ENCODE measurements at places on chromosomes 3 and 15.

DNA sequence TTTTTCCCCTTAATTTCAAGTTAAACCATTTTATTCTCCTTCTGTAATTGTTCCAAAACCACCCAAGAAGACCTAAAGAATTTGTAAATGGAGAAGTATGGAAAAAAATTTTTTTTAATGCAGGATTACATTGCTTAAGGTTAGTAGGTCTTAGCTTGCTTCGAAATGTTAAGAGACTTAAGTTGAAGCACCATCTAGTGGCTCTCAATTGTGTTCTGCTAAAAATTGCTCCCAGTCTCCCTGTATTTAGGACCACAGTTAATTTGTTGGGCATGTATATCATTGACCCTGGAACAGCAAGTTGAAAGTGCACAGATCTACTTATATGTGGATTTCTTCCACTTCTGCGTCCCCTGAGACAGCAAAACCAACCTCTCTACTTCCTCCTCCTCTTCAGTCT, 32.4 kb downstream of the CD200R1L start:
- no peak for DNase-seq

DNA sequence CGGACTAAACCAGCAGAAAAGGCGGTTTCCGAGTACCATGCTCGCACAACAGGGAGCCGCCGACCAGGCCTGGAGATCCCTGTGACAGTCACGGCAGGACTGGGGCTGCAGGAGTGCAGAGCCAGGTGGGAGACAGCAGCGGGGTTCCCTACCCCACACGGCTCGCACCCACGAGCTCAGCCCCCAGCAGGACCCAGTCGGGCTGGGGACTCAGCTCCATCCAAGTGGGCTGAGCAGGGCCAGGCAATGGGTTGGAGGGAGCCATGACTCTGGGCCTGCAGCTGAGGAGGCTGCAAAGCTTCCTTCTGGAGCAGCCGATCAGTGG, 15.8 kb downstream of the XXYLT1 start:
- no peak for DNase-seq

DNA sequence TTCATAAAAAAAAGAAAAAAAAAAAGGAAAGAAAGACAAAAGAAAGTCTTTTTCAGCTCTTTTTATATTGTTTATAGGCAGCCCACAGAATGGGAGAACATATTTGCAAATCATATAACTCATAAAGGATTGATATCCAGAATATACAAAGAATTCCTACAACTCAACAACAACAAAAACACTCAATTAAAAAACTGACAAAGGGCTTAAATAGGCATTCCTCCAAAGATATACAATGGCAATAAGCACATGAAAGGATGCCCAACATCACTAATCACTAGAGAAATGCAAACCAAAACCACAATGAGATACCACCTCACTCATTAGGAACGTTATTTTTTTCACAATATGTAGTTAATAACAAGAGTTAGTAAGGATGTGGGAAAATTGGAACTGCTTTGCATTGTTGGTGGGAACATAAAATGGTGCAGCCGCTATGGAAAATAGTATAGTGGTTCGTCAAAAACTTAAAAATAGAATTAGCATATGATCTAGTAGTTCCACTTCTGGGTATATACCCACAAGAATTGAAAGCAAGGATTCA, 54.2 kb upstream of the CMTM8 start:
- DNase-seq = no peak

DNA sequence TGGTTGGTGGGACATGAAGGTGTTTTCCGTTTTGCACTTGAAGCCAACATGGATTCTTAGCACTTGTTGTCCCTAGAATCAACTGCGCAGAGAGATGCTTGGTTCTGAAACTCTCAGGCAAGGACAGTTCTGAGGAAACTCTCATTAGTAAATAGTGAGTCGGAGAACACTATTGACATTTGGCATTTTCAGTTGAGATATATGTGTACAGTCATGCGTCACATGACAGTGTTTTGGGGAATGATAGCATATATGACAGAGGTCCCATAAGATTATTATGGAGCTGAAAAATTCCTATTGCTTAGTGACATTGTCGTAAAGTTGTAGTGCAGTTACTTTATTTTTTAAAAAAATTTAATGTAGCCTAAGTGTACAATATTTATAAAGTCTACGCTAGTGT, 5.8 kb downstream of the APBA2 start:
- DNase-seq = no peak

DNA sequence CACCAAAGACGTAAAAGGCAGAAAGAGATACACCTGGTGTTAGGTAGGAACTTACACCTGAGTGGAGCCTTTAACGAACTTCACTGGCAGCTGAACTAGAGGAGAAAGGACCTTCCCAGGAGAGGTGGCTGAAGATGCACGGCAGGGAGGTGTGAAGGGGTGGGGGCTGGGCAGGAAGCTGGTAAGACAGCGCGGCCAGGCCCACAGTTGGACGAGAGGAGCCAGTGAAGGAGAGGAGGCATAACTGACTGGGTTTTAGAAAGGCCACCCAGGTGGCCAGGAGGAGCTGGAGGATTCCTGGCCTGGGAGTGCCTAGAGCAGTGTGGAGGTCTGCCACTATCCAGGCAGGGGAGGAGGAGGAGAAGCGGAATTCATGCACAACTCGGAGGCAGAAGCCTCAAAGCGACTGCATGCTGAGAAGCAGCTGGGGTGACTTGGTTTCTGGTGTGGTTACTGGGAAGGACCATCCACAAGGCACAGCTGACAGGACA, 51.9 kb downstream of the SLC41A3 start:
- no peak for DNase-seq

GRCh38 chr3:29385046-29385830, 104.4 kb downstream of the RBMS3 start:
- DNase-seq = no peak

DNA sequence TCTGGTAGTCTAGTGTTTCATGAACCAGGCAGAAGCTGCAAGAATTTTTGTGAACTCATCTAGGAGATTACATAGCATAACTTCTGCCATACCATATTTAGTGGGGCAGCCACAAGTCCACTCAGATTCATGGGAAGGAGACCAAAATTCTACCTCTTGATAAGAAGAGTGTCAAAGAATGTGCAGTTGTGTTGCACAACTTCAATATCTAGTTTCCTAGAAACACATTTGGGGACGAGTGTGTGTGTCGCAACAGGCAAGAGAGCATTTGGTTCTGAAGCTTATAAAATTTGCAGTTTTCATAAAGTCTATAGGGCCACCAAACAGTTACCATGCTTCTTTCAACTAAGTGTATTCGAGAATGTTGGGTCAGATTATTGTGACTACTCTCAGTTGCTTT, 115.3 kb downstream of the KCNH8 start:
- DNase-seq = no peak

DNA sequence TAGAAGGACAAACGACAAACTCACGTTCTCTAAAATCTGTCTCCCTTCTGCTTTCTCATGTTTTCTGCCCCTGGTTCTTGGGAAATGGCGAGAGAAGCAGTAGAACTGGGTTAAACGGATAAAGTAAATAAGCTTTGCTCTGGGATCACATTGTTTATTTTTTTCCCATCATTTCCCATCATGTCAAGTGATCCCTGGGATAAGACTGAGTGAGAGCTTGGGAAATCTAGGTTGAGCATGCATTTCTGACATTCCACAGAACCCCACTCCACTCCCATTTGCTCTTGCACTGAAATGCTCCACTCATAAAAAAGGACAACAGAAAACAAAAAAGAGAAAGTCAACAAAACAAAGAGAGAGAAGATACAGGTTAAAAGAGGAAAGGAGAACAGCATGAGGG, 69.1 kb downstream of the SEMA6D start:
- DNase-seq = no peak

GRCh38 chr3:117252208-117252607, 542.6 kb downstream of the TUSC7 start:
- DNase-seq = no peak

- no peak for DNase-seq
Observed at GRCh38 chr15:45790325-45790943, 155.6 kb downstream of the SQOR start.

DNA sequence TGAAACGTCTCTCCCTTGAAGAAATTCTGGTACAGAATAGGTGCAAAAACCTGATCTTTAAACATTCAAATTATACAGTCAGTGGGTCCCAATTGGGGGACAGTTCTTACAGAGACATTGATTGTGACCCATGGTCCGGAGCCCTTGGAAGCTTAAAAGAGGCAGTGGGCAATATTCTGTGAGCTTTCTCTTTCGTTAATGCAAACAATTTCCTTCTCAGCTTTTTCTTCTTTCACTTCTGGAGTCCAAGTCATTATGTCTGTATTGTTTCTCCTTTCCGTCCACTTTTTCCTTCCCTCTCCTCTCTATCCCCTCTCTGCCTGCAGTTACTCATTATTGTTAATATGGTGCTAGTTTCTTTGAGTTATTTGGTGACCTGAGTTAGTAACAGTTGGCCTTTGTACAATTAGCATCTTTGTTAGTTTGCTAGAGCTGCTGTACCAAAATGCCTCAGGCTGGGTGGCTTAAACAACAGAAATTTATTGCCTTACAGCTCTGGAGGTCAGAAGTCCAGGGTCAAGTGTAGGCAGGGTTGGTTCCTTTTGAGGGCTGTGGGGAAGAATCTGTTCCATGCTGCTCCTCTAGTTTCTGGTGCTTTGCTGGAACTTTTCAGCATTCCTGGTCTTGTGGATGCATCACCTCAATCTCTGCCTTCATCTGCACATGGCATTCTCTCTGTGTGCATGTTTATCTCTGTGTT, 102.6 kb downstream of the GMPS start:
- no peak for DNase-seq

GRCh38 chr15:34722439-34722836, 32.4 kb downstream of the GJD2 start:
- DNase-seq = no peak

DNA sequence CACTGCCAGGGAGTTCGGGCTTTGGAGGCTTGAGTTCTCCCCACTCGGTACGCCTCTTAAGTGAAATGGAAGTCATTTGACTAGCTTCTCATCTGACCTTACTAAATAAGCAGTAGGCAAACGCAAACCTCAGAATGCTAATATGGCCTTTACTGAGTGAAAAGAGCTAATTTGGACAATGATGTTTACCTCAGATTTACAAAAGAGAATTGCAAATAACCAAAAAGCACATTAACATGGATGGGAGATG, 1.6 kb upstream of the RNU6-1 start:
- no peak for DNase-seq

GRCh38 chr15:99239545-99240198, 9.7 kb downstream of the TTC23 start:
- DNase-seq = no peak

DNA sequence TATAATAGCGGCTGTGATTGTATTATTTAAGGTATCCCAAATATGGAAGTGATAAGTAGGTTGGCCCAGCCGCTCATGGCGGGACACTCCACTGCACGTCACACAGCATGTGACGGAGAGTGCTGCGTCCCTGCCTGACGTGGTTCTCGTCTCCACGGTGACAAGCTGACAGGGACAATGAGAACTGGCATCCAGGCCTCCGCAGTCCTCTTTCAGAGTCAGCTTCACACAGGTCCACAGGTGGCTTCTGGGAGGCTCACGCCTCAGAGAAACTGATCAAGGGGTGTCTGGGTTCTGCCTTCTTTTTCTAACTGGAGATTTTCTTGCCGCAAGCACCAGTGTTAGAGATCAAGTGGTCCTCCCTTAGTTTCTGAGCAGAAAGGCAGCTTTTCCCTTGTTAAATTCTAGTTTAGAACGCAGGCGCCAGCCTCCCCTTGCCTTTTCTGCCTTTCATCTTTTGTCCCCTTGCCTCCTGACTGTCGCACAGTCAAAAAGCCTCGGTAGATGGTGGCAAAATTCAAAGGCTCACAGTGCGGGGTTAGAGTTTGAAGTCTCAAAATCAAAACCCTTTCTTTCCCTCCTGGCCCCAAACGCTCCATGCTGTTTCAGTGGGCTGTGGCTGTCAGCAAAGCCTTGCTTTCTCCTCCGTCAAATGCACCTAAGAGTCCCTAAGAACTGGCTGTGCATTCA, 120.9 kb downstream of the ATP10A start:
- DNase-seq = no peak
